ENCODE measurements at places on chromosomes 3 and 15.

- no peak for DNase-seq
Measured at GRCh38 chr3:177894081-177894728, 642.0 kb upstream of the KCNMB2 start.

- DNase-seq = no peak
Measured at GRCh38 chr15:69391046-69391757, 22.9 kb upstream of the KIF23 start.

DNA sequence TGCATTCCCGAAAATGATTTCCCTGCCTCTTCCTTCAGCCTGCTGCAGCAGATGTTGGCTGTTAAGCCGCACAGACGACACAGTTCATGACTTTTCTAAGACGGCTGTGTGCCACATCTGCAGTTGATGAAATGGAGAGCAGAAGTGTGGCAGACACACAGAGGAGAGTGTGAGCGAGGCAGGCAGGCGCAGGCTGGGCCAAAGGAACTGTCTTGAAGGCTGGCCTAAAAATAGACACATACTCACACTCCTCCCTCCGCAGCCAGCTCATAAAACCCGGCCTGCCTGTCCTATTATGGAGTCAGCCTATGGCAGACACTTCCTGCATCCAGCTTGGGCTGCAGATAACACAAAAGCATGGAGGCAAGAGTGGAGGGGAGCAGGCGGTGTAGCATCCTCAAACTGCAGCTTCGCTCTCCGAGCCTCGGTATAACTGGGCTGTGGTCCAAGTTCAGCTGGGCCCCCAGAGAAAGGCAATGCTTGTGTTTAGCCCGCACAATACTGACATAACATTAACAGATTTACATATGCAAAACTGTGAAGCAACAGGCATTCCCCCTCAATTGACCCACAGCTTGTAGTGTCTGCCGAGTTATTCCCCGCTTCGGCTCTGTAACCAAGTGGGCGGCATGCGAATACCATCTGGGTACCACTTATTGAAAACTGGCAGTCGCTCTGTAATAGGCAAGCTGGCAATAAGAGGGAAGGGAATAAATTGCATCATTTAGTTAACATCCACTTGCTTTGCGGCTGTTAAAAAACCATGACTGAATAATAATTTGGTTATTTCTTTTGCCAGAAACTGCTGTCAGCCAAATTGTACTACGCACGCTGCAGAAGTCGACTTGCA lies 40.8 kb downstream of the FOXP1 start:
- peak; percentile 79 for DNase-seq

DNA sequence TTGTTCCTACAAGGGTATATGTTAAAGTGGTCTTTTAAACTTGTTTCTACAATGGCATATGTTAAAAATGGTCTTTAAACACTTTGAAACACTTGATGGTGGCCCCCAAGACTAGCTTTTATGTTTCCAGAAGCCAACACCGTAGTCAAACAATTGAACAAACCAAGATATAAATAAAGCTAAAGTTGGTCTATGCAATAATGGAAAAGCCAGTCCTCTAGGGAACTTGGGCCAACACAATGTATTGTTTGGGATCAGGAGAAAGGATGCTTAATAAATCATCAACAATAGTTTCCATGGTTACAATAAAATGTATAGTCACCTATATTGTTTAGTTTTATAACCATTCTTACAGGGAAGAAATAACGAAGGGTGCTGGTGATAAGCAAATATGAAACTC lies 137.2 kb downstream of the RORA start:
- DNase-seq = no peak

DNA sequence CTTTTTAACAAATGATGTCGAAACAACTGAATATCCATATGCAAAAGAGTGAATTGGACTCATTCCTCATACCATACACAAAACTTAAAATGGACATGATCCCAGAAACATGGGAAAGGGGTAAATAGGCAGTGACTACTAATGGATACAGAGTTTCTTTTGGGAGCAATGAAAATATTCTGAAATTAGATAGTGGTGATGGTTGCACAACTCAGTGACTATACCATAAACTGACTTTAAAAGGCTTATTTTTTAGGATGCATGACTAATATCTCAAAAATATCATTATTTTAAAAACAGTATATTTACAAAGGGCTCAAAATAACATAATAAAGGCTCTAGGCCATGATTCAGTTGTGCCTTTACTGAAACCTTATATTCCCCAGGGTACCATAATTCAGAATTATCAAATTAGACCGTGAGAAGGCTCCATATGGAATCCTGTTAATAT lies 16.3 kb upstream of the ATP13A3 start:
- DNase-seq = no peak

DNA sequence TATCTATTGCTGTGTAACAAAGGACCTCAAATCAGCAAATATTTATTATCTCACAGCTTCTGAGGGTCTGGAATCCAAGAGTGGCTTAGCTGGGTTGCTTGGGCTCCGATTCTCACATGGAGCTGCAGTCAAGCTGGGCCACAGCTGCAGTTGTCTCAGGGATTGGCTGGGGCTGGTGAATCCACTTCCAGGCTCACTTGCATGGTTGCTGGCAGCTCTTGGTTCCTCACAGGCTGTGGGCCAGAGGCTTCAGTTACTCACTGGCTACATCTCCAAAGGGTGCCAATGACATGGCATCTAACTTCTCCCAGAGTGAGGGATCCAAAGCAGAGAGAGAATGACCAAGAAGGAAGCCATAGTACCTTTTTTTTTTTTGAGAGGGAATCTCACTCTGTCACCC lies 13.9 kb upstream of the SYNM start:
- no peak for DNase-seq

- DNase-seq = no peak
Measured at GRCh38 chr3:123582315-123582714, 2.5 kb downstream of the HACD2 start.
